Stimulated activated CD4-positive, alpha-beta T cell treated with anti-CD3 and anti-CD28 coated beads, TNF-alpha, amount 100 ng/mL, for 1 hour (primary cell): ENCODE measurements at places on chromosomes 1 and 21.

DNA sequence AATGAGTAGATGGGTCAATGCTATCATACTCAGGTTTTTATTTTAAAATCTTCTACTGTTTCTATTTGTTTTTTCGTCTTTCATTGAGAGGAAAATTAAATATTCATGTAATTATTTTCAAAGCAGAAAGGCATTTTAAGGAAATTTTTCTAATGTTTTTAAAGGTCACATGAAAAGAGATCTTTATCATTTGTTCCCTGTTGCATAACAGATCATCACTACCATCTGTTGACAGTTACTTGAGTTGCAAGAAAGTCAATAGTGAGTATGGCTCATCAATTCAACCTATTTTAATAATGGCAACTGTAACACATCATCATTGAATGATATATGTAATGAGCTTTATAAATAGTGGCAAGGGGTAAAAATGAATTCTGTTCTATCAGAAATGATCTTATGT lies 369.7 kb downstream of the DPYD start:
- no peak for DNase-seq

DNA sequence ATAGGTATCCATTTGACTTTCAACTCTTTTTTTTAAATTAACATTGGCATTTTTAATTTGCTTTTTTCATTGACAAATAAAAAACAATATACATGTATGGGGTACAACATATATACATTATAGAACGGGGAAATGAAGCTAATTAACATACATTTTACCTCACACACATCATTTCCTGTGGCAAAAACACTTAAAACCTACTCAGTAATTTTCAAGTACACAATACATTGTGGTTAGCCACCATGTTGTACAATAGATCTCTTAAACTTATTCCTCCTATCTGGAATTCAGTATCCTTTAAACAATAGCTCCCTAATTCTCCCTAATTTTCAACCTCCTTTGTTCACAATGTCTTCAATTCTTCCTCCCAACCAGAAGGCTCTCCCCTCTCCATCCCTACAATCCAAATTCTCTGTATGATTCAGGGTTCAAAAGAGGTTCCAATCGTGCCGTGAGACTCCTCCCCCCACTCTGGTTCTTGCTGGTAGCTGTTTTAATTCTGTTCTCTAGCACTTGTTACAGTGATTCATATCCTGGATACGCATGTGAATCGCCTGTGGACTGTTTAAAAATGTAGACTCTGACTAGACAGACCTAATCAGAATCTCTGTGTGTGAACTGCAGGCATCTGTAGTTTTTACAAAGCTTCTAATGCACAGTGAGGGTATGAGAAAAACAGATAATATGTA lies 87.6 kb upstream of the DUSP10 start:
- no peak for DNase-seq

DNA sequence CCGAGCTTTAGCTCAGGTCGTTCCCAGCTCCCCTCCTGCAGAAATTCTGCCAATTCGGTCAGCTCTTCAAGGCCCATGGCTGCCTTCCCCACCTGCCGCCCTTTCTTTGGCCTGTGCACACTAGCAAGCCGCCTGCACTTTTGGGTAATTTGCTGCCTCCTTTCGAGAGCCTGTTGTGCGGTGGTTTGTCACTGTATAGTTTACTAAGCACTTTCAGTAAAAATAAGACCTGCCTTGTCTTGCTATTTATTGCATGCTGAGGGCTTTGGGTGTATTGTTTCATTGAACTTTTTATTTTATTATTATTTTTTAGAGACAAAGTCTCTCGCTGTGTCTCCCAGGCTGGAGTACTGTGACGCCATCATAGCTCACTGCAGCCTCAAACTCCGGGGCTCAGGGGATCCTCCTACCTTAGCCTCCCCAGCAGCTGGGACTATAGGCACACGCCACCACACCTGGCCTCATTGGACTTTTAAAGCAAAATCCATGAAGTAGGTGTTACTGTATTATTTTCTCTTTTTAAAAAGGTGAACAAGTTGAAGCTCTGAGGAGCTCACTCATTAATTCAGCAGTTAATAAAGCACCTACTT lies 1.1 kb upstream of the FABP3 start:
- no peak for DNase-seq

- no peak for DNase-seq
Measured at GRCh38 chr1:101290922-101291561, 54.2 kb downstream of the S1PR1 start.

DNA sequence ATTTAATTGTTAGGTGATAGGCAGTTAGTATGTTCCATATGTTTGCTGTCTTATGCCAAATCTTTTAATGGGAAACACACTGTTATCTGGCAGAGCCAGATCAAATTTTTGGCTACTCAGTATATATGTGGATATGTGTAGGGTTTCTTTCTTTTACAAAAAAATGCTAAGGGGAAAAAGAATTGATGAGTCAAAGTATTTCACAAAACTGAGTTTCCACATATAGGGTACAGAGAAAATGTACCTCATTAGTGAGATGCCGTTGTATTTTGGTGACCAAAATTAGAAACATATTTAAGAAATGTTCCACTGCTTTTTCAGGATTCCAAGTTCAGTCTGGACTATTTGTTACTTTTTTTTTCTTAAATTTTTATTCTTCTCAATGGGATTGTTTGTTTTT lies 201.2 kb upstream of the PTGFR start:
- no peak for DNase-seq
